GM12864 (cell line): ENCODE measurements at places on chromosomes 2 and 18.

- no peak for DNase-seq
These were observed at the start of gene NGEF for GRCh38 chr2:233013027-233013461. Gene NGEF (minus strand): TSS chr2:233013256. CDS start chr2:232974890, 38,366 bp downstream.

- no peak for DNase-seq
These were observed 186.5 kb upstream of the KLHL29 start for GRCh38 chr2:23198316-23199114.

GRCh38 chr2:190663348-190663747, 14.5 kb downstream of the NAB1 start:
- DNase-seq: no peak

GRCh38 chr2:136052369-136053362, 65.3 kb downstream of the CXCR4 start:
- DNase-seq: peak; percentile 25
